ENCODE measurements at places on chromosomes 3 and 15.

- DNase-seq = no peak
Observed at GRCh38 chr3:8186213-8186612, 315.4 kb upstream of the LMCD1 start.

GRCh38 chr3:102532901-102533300 is 98.1 kb downstream of the ZPLD1 start:
- no peak for DNase-seq

- no peak for DNase-seq
Observed at GRCh38 chr3:41317718-41318117, 118.4 kb downstream of the CTNNB1 start.

- DNase-seq = no peak
Observed at GRCh38 chr3:33901862-33902563, 103.6 kb downstream of the PDCD6IP start.

GRCh38 chr3:30426293-30426993 is 180.0 kb upstream of the TGFBR2 start:
- no peak for DNase-seq

- DNase-seq = no peak
Observed at GRCh38 chr3:31581660-31582059, 48.9 kb downstream of the STT3B start.

DNA sequence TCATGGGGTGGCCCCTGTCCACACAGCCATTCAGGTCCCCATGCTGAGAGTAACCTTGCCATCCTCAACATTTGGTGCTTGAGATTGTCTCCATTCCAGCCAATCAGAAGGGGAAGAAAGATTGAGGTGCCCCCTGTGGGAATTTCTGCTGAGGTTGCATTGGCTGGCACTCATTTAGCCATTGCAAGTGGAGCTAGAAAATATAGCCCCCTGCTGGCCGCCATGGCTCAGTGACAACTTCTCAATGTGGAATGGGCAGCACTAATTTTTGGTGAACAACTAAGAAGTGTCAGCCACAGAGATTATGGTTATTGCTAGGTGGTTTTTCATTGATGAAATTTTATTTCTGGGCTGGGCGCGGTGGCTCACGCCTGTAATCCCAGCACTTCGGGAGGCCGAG is 22.0 kb downstream of the COL6A6 start:
- peak; percentile 19 for DNase-seq

GRCh38 chr3:152352554-152352953 is 83.8 kb downstream of the MBNL1 start:
- DNase-seq = no peak

DNA sequence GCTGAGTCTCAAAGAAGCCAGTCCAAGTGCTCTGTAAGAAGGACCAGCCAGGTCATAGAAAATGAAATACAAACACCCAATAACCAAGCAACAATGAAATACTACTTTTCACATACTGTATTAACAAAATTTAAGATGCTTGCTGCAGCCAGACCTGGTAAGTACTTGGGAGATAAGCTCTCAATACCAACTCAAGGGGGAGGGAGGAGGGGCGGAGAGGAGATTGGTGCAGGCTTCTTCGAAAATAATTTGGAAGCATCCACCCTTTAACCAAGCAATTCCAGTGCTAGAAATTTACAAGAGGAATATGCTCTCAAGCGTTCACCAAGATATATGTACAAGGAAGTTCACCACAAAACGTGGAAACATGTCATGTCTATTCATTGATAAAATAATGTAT is 7.6 kb upstream of the LRRC2 start:
- DNase-seq = no peak

- no peak for DNase-seq
Observed at GRCh38 chr15:38945551-38946298, 381.1 kb upstream of the RASGRP1 start.

GRCh38 chr15:85047271-85047948 is 65.8 kb downstream of the PDE8A start:
- no peak for DNase-seq
